ENCODE measurements at places on chromosomes 2 and 18.

DNA sequence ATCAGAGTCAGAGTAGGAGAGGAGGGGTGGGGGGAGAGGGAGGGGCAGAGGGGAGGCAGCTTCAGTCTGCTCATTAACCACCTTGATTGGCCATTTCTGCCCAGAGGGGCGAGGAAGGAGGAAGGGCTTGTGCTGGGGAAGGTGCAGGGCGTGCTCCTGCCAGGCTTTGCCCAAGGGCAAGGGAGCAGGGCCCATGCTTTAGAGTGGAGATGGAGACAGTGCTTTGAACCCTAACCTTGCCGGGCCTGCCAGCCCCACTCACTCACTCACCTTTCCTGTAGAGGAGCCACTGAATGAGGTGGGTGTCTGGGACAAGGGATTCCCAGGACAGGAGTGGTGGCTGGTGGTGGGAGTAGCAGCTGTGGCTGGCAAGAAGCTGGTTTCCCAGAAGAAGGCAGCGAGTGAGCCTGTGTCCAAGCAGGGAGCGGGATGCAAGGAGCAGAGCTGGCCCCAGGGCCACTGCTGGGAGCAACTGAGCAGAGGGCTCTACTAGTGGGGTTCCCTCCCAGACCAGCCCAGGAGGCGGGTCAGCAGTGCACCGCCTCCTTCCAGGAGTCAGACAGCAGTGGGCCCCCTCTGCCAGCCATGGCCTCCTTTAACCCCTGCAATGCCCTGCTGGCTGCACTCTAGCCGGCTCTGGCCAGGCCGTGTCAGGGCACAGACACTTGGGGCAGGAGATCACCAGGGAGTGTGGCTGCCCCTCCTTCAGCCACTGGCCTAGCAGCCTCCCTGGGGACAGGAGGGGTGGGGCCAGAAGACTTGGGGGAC is 3.6 kb upstream of the RUFY4 start:
- DNase-seq, result no peak

GRCh38 chr2:439077-439476 is 151.2 kb upstream of the ALKAL2 start:
- DNase-seq, result no peak

GRCh38 chr2:238063414-238064189 is 2.8 kb downstream of the SCLY start:
- no peak for DNase-seq

DNA sequence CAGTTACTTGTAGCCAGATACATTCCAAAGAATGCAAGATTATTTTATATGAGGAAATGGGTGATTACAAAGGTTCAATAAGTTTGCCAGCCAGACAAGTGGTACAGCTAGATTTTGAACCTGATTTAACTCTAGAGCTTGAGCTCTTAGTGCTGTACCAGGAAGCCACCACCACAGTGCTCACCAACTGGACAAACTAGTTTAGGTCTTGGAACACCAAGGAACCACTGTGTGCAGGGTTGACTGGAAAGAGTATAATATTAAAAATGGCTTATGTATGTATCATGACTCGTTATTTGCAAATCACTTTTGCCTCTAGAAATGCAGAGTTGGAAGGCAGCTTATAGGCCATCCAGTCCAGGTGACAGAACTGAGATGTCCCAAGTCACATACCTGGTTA is 177.2 kb downstream of the TXNL1 start:
- DNase-seq, result no peak

DNA sequence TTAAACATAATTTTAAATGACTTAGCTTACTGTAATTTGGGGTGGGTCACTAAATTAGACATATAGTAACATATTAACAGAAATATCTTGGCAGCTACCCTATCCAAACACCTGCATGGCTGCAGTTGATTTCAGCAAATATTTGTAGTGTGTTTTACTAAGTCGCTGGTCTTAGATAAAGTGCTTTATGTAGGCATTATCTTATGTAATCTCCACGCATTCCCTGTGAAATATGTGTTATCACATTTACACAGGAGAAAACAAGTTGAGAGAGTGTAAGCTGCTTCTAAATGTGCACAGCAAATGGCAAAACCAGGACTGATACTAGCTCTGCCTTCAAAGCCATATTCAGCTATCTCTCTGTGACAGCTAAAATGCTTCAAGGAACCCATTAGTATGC is 72.0 kb downstream of the NYAP2 start:
- DNase-seq, result no peak

DNA sequence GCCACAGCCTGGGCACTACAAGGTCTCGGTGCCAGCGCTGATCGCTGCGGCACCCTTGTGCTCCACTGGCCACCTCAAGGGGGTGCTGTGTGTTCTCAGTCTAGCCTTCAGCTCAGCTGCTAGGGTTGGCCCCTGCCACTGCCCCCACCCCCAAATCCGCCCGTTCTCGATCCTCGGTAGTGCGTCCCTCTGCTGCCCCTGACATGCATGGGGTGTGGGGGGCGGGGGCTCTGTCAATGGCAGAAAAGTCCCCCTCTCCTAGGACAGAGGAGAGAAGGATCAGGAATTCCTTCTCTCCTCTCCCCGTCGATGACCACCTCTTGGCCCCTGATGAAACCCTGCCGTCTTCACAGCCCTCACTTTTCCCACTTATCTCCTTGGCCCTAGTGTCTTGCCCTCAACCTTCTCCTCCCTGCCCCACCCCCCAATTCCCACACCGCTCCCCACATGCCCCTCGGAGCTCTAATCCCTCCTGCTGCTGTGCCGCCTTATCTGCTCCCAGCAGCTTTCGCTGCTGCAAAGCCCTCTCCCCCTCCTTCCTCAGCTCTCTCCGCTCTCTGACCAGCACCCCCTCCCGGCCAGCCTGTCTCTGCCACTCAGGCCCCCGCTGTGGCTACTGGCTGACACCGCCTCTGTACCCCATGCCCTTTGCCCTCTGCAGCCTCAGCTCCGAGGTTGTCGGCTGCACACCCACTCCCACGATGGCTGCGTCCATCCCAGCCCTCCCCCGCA is 4.3 kb upstream of the ASIC4 start:
- DNase-seq, result peak; percentile 64

DNA sequence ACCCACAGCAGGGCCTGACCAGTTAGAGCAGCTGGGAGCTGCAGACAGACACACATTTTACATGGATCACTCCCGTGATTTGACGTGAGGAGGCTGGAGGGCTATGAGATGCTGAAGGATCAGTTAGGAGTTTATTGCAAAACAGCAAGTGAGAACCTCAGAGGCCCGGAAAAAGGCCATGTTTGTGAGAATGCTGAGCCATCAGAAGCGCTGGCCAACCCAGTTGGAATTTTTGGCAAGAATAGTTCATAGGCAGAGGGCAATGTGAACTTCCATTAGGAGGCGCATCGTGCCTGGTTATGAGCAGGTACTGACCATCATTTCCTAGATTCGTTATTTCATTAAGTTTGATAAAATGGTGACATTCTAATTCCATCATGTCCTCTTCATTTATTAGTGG is 23.3 kb upstream of the LMAN1 start:
- DNase-seq, result no peak

- no peak for DNase-seq
Observed at GRCh38 chr2:206611736-206612135, 30.6 kb upstream of the FAM237A start.

DNA sequence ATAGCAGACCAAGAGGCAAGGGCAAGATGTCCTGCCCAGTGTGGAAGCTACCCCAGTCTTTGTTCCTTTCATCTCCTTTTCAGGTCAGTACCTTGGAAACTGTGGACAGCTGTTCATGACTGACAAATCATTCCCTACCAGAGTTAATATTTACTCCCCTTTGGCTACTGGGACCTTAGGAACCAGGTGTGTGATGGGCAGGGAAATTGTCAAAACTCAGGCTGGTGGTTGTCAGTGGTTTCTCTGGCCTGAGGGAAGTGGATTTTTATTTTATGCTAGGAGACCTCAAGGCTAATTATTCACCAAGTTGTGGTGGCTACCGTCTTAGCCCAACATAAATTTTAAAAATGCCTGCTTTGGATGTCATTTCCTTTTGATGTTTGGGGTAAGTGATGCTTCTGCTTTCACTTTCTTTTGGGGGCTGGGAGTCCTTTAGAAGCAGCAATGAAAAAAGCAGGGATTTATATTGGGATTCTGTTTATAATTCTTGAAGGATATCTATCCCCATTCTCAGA is 119.3 kb downstream of the SETBP1 start:
- no peak for DNase-seq

- no peak for DNase-seq
Observed at GRCh38 chr18:37317486-37317885, 248.1 kb downstream of the CELF4 start.

DNA sequence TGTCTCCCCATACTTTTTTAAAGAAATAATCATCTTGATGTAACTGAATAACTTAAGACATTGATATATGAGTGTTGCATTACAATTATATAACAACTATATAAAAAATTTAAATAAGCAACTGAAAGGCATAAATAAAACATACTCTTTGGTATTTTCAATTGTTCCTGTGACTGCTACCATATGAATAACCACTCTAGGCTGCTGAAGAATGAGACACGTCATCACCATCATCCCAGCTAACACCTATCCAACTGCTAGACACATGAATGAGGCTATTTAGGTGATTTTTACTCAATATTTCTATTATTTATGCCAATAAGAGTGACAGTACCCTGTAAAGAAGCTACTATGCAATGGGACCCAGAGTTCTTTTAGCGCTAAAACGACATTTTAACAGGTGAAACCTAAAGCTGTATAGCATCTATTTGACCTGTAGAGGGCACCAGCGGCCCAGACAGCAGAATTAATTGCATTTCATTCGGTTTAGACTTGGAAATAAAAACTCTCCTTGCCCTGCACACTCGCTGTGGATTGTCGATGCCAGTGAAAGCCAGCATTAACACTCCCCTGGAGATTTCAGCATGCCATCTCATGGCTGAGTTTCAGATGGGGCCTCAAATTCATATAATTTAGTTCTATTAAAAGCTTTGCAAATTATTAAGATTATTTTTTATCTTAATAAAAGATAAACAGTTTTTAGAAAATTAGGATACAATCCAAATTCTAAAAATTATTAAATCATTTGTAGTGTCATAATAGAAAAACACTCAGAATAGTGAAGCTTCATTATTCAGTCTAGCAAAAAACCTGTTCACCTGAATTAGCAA is 89.4 kb upstream of the MAP2 start:
- DNase-seq, result peak; percentile 30

DNA sequence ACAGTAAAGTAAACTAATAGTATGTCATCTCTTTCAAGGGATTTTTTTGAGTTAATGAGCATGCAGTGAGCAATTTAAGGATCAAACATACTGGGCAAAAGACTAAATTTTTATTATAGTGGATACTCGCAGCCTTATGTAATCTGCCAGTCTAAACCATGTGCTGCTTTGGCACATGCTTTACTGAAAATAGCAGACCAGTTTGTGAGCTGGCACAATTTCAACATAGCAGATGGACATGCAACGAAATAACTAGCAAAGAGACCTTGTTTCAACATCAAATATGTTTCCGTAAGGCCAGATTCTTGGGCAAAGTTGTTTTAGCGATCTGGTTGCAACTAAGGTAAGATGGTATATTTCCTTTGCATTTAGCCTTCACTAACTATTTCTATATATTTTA is 807.3 kb downstream of the NR4A2 start:
- no peak for DNase-seq

GRCh38 chr18:13831864-13832508 is 8.0 kb downstream of the MC5R start:
- DNase-seq, result no peak

DNA sequence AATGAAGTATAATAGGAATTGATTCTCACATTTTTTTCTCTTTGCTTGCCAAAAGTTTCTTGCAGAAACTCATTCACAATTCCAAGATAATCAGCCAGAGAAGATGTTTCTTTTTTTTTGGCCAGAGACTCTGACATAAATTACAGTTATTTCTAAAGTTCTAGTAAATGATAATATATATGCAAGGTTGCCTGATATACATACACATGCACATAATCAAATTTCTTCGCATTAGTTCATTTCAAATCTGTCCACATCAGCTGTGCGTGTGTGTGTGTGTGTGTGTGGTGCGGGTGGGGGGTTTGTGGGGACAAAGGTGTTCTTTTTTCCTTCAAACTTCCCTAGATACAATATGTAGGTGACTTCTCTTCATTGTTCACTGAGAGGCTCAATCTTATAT is 33.2 kb downstream of the OSGEPL1 start:
- no peak for DNase-seq

DNA sequence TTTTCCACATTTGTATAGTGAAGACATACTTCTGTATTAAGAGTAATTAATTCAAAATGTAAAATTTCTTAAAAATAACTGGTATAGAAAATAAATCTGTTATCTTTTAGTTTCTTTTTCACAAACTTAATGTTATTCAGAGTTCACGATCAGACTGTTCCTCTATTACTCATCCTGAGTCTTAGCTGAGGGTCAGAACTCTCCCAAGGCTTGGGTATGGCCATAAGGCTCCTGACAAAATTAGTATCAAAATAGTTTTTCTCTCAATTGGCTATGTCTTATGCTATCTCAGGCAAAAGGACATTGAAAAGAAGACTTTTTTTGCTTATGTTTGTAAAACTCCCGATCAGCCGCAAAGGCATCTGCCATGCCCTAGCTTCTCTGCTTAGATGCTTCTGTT is 56.1 kb upstream of the NAB1 start:
- DNase-seq, result no peak

DNA sequence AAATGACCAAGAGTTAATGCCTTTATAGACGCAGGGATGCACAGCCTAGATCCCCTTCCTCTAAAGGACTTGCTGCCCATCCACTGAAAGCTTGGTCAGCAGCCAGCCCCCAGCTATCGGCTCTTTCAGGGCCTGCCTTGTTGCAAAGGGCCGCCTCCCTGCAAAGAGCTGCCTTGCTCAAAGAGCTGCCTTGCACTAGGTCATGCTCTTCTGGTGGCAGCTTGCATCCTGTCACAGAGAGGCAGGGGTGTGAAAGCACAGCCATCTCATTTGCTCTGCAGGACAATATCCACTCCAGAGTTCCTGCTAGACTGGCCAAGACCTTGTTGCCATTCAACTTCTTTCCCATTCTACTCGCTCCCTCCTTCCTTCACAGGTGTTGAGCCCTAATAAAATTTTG is 137.1 kb downstream of the MCFD2 start:
- no peak for DNase-seq

DNA sequence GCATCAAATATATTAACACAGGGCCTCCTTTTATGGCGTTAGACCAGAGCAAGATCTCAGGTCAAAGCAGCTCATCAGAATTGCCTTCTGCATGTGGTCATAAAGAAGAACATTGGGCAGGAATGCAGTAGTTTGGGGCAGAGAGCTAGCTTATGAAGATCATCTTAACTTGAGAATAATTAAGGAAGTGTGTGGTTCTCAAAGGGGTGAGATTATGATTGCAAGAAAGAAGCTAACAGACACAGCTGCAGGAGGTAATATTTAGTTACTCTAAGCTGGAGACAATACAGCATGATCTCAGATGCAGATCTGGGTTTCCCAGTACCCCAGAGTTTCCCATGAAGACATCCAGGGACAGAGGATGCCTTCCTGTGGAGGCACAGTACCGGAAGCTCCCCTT is 91.6 kb downstream of the TTC27 start:
- no peak for DNase-seq
